ENCODE measurements at places on chromosomes 3 and 15. TPM values are rescaled to one million over a fixed set of nuclear protein-coding genes. Genes with fewer than 3 reads are reported as not detected.

GRCh38 chr3:196677931-196678330 is 34.1 kb downstream of the CEP19 start:
- no peak for DNase-seq

GRCh38 chr3:12421132-12421531 is 63.1 kb upstream of the TSEN2 start:
- DNase-seq = no peak

GRCh38 chr15:93291380-93291779 is 202.4 kb upstream of the RGMA start:
- no peak for DNase-seq

GRCh38 chr3:64207289-64208080 is 17.8 kb downstream of the PRICKLE2 start:
- no peak for DNase-seq

- DNase-seq = no peak
Measured at GRCh38 chr3:15647611-15648167, 46.1 kb downstream of the BTD start.

GRCh38 chr15:52822475-52822874 is 32.3 kb upstream of the ONECUT1 start:
- DNase-seq = no peak

GP5 gene
- 0.09 TPM for total RNA-seq

PRKCI gene
- 56.7 TPM for total RNA-seq

Data from sciatic nerve (tissue), 2 donors.